HepG2 (cell line): ENCODE measurements at places on chromosomes 12 and 14.

- no peaks in the 10 kb centered on the region for H3K27me3 ChIP-seq
- peak overlapping the region; percentile 27 for H3K27ac ChIP-seq
- H3K4me1 ChIP-seq = peaks cover 32% of the 10 kb centered on the region
Measured at GRCh38 chr12:100632445-100632892, 59.0 kb downstream of the GAS2L3 start.

DNA sequence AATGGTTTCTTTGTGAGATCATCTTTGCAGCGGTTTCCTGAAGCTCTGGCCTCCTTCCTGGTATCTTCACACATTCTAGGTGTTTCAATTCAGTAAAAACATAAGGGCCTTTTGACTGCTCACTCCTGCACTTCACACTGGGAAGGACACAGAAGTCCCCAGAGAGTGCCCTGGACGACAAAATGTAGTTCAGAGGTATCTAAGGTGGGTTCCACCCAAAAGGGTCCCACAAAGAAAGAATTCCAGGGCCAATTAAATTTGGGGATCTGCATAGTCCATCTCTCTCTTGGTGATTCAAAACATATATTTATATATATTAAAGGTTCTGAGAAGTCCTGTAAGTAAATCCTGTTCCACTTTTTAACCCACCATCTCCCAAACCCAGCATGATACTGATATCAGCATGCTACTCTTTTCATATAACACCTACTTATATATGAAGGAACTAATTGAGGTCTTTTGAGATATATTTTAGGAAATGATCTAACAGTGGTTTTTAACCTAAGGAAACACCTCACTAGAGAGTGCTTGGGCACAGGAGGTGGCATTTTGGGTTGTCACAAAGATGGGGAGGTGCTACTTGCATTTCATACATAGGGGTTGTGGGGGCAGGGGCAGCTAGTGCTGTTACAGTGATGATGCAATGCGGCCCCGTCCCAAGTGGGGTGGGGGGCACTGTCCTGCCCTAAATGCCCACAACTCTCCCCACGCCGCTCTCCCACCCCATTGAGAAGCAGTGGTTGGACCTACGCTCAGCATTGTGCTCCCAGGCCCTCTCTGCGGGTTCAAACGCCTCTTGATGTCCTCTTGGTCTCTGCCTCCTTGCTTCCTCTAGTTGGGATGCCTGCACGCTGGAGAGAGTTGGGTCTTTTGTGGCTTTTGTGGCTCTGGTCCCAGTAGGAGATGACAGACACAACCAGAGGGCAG lies 109.4 kb downstream of the ARF6 start:
- no peaks in the 10 kb centered on the region for H3K27me3 ChIP-seq
- peaks cover 56% of the 10 kb centered on the region for H3K4me1 ChIP-seq
- DNase-seq = no peak
- peak overlapping the region; percentile 78 for H3K4me3 ChIP-seq
- no peaks in the 10 kb centered on the region for H3K36me3 ChIP-seq

DNA sequence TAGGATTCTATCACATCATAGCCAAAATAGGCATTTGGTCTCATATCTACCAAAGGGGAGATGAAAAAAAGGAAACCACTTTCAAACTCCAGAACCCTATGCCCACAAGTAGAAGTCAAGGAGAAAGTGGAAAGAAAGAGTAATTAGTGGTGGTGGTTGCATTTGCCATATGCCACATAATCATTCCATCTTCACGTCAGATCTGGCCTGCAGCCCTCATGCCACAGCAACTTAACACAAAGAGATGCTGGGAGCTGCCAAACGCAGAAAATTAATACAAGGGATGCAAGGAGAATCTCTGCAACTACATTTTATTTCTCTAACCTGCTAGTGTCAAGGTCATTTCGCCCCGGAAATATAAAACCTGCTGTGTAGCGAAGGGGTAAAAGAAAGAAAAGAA lies 148.6 kb upstream of the FOXN3 start:
- H3K36me3 ChIP-seq = no peaks in the 10 kb centered on the region
- DNase-seq = no peak
- no peak overlapping the region for H3K4me3 ChIP-seq

GRCh38 chr14:64654901-64655300 lies 49.3 kb upstream of the PLEKHG3 start:
- DNase-seq = no peak
- H3K36me3 ChIP-seq = no peaks in the 10 kb centered on the region
- no peaks in the 10 kb centered on the region; the same call in 2 of the 3 replicates for H3K27me3 ChIP-seq
- H3K27ac ChIP-seq = peak overlapping the region; percentile 57

GRCh38 chr14:58331111-58331510 lies 32.8 kb downstream of the ARID4A start:
- no peak overlapping the region for H3K4me3 ChIP-seq
- H3K4me1 ChIP-seq = peaks cover 16% of the 10 kb centered on the region
- peaks cover 37% of the 10 kb centered on the region for H3K36me3 ChIP-seq
- peak; percentile 91 for DNase-seq

DNA sequence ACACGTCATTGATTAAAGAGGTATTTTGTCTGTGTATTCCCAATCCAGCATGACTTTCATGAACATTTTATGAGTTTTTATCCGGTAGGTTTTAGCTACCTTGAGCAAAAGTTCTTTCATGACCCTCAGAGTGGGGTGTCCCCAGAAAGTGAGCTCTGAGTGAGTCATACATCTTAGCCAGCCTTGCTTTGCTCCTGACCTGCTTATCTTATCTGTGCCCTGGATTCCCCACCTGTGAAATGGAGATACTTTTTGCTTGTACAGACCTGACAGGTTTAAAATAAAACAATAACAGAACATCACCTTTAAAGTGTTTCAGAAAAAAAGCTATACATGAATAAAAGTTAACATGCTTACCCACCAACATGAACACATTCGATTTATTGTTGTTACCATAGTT lies 202.8 kb upstream of the SOX5 start:
- no peaks in the 10 kb centered on the region for H3K36me3 ChIP-seq
- H3K4me1 ChIP-seq = no peaks in the 10 kb centered on the region
- no peak for DNase-seq

GRCh38 chr12:116859079-116859478 lies 22.2 kb downstream of the HRK start:
- H3K4me3 ChIP-seq = no peak overlapping the region
- no peaks in the 10 kb centered on the region for H3K36me3 ChIP-seq
- no peak overlapping the region for H3K27ac ChIP-seq
- peaks cover 24% of the 10 kb centered on the region for H3K4me1 ChIP-seq
- DNase-seq = no peak

DNA sequence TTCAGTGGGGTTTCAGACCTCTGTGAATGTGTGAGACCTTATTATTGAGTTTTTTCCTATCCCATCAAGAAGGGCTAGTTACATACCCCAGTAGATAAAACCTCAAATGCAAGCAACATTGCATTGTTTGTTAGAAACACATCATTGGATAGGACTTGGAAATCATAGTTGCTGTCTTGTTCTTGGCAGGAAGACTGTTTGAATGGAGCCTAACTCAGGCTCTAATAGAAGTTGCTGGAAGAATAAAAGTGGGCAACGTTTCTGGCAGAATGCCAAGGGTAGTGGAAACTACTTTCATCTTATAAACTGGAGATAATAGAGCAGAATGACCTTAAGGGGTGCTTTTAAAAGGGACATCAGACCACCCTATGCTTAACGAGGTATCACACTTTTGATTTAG lies 9.9 kb upstream of the PTHLH start:
- DNase-seq = no peak
- no peaks in the 10 kb centered on the region for H3K36me3 ChIP-seq
- H3K27ac ChIP-seq = no peak overlapping the region
- no peaks in the 10 kb centered on the region for H3K27me3 ChIP-seq

- H3K36me3 ChIP-seq = no peaks in the 10 kb centered on the region
- H3K27me3 ChIP-seq = no peaks in the 10 kb centered on the region
- H3K4me1 ChIP-seq = no peaks in the 10 kb centered on the region
- H3K27ac ChIP-seq = no peak overlapping the region
- DNase-seq = no peak
Measured at GRCh38 chr14:25396128-25396527, 346.2 kb upstream of the STXBP6 start.

- peaks cover 19% of the 10 kb centered on the region for H3K4me1 ChIP-seq
- no peak overlapping the region for H3K27ac ChIP-seq
- H3K4me3 ChIP-seq = peak overlapping the region; percentile 58; the same call in 1 of the 2 replicates
- H3K27me3 ChIP-seq = peaks cover 38% of the 10 kb centered on the region
- no peaks in the 10 kb centered on the region for H3K36me3 ChIP-seq
- DNase-seq = no peak
Measured at GRCh38 chr14:70822530-70823185, 13.3 kb upstream of the MAP3K9 start.

DNA sequence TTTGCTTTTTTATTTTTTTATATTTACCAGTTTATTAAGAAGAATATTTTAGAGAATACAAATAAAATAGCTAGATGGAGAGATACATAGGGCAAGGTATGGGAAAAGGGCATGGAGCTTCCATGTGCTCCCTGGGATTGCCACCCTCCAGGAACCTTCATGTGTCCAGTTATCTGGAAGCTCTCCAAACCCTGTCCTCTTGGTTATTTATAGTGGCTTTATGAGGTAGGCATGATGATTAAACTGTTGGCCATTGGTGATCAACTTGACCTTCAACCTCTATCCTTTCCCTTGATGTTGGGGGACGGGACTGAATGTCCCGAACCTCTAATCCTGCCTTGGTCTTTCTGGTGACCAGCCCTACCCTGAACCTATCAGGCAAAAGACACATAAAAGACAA lies 156.3 kb downstream of the CCDC91 start:
- no peak overlapping the region for H3K27ac ChIP-seq
- H3K4me3 ChIP-seq = no peak overlapping the region
- H3K4me1 ChIP-seq = no peaks in the 10 kb centered on the region

DNA sequence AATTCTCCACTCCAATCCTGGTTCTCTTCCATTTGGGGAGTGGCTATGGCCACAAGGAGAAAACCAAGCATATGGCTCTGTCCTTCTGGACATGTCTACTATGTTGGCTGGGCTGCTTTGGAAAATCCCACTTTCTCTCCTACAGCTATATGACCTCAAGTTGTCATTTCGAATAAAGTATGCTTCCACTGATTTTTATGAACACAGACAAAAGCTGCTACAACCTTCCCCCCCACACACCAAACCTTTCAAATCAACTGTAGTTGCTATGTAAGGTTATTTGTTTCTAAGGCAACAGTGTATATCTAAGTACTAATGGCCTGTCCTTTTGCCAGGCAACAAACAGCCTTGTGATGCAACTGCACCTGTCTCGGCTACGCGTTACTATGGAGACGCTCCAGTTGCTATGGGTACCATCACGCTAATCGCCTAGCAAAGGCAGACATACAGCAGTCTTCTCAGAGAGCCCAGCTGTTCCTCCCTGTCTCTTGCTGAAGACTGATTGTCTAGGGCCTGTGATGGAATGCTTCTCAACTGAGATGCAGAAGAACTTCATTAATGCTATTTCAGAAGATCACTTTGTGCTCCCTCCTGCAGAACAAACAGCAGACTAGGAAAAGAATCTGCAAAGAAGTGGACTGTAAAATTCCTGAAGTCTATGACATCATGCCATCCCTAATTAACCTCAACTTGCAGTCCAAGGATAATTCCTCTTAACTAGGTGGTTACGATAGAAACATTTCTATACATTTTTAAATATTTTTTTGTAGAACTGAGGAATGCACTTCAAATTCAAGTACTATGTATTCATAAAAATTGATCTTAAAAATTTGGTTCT lies 67.6 kb downstream of the FOXN3 start:
- peaks cover 50% of the 10 kb centered on the region for H3K36me3 ChIP-seq
- no peaks in the 10 kb centered on the region for H3K27me3 ChIP-seq
- H3K27ac ChIP-seq = peak overlapping the region; percentile 89
- no peak overlapping the region for H3K4me3 ChIP-seq
- peaks cover 53% of the 10 kb centered on the region for H3K4me1 ChIP-seq

DNA sequence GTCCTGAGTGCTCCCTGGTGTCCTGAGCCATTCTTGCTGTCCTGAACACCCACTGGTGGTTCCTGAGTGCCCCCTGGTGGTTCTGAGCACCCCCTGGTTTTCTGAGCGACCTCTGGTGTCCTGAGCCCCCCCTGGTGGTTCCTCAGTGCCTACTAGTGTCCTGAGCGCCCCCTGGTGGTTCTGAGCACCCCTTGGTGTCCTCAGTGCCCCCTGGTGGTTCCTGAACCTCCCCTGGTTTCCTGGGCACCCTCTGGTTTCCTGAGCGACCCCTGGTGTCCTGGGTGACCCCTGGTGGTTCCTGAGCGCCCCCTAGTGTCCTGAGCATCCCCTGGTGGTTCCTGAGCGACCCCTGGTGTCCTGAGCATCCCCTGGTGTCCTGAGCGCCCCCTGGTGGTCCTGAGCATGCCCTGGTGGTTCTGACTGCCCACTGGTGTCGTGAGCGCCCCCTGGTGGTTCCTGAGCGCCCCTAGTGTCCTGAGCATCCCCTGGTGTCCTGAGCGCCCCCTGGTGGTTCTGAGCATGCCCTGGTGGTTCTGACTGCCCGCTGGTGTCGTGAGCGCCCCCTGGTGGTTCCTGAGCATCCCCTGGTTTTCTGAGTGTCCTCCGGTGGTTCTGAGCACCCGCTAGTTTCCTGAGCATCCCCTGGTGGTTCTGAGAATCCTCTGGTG lies 473.1 kb downstream of the TMEM121 start:
- no peaks in the 10 kb centered on the region for H3K36me3 ChIP-seq
- H3K27me3 ChIP-seq = no peaks in the 10 kb centered on the region
- peak; percentile 50 for DNase-seq
- H3K4me3 ChIP-seq = no peak overlapping the region

DNA sequence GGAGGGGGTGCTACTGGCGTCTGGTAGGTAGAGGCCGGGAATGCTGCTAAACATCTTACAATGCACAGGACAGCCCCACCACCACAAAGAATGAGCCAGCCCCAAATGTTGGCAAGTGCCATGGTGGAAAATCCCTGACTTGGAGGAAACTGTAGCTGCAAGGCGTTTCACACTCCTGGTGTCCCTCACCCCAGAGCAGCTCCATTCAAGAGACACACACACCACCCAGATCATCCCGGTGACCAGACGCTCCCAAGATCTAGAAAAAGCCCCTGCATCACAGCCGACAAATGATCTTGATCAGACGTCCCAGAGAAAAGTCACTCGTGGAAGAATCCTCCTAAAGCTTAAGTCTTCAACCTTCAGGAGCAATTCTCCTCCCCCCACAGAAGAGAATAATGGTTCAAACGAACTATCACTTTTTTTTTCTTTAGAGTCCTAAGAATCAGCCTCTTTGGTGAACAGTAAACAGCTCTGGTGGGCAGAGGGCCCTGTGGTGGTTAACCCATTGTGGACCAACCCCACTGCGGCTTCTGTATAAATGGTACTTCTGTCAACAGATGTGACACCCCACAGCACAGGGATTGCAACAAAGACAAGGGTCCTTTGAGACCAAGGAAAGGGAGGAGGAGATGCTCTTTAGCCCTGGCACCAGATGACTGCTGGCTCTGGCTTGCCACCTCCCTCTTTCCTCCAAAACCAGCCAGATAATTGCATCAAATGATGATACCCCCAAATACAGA lies 2.7 kb downstream of the GLTP start:
- H3K4me1 ChIP-seq = peaks cover 66% of the 10 kb centered on the region
- no peaks in the 10 kb centered on the region for H3K36me3 ChIP-seq
- H3K27ac ChIP-seq = no peak overlapping the region
- no peak for DNase-seq
- H3K27me3 ChIP-seq = no peaks in the 10 kb centered on the region
- H3K4me3 ChIP-seq = no peak overlapping the region

GRCh38 chr12:67677166-67677565 lies 28.6 kb downstream of the DYRK2 start:
- no peak for DNase-seq
- H3K27ac ChIP-seq = no peak overlapping the region
- no peaks in the 10 kb centered on the region for H3K27me3 ChIP-seq

GRCh38 chr12:40792792-40793386 lies 100.7 kb downstream of the CNTN1 start:
- no peaks in the 10 kb centered on the region for H3K4me1 ChIP-seq
- no peaks in the 10 kb centered on the region for H3K36me3 ChIP-seq
- no peaks in the 10 kb centered on the region for H3K27me3 ChIP-seq
- no peak overlapping the region for H3K4me3 ChIP-seq
